ENCODE measurements at places on chromosomes 13 and 19. TPM values are rescaled to one million over a fixed set of nuclear protein-coding genes. Genes with fewer than 3 reads are reported as not detected.

ONECUT3 gene
- total RNA-seq, result not detected

CADM4 gene
- 2.6 TPM for total RNA-seq

B3GNT8 gene
- 2.5 TPM for total RNA-seq

ZNF574 gene
- total RNA-seq, result 10.7 TPM

RXFP2 gene
- total RNA-seq, result not detected

ZNF132 gene
- total RNA-seq, result 0.29 TPM

PCDH17 gene
- not detected for total RNA-seq

CEBPG gene
- total RNA-seq, result 22.5 TPM

KLK10 gene
- total RNA-seq, result not detected

CUL4A gene
- 108 TPM for total RNA-seq

SH2D3A gene
- 0.18 TPM for total RNA-seq

PRKCG gene
- total RNA-seq, result not detected

OR7D2 gene
- total RNA-seq, result not detected

BTBD2 gene
- 104 TPM for total RNA-seq

PSG3 gene
- total RNA-seq, result not detected

RASIP1 gene
- total RNA-seq, result 4.1 TPM

C5AR1 gene
- total RNA-seq, result not detected

DCLK1 gene
- total RNA-seq, result 1.2 TPM

VSTM2B gene
- not detected for total RNA-seq

GNA15 gene
- not detected for total RNA-seq

NUDT15 gene
- total RNA-seq, result 34.0 TPM

MUC16 gene
- total RNA-seq, result not detected

FGF22 gene
- not detected for total RNA-seq

TNFRSF19 gene
- 94.1 TPM for total RNA-seq

LILRB1 gene
- total RNA-seq, result not detected

ZNF700 gene
- total RNA-seq, result 4.6 TPM

CPB2 gene
- total RNA-seq, result not detected

CDKN2D gene
- total RNA-seq, result 15.1 TPM

CCDC70 gene
- total RNA-seq, result not detected

CTXN1 gene
- total RNA-seq, result 2.9 TPM

ZNF492 gene
- total RNA-seq, result 0.35 TPM

ZIC2 gene
- total RNA-seq, result 0.18 TPM

IGFL2 gene
- total RNA-seq, result not detected

KLK8 gene
- not detected for total RNA-seq
